ENCODE measurements at places on chromosomes 3 and 15.

- no peak for DNase-seq
Observed at GRCh38 chr3:13133471-13133981, 60.3 kb upstream of the IQSEC1 start.

GRCh38 chr3:188185717-188186251 is 31.8 kb downstream of the LPP start:
- DNase-seq = no peak

DNA sequence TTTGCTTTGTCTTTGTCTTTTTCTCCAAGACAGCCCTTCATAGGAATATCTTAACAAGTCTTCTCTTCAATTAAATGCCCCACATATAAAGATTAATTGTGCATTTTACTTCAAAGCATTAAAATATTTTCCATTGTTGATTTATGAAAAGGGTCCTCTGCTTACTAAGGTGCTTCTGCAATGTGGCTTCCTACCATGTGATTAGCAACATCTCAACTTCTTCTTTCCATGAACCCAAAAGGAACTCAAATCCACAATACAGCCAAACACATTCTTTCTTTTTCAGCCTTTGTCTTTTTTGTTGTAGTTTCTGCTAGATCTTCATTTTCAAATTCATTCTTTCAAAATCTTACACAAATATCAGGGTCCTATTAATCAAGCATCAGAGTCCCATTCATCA is 309.2 kb downstream of the NSUN3 start:
- DNase-seq = no peak

- no peak for DNase-seq
Observed at GRCh38 chr15:61449186-61449702, 220.1 kb upstream of the RORA start.

DNA sequence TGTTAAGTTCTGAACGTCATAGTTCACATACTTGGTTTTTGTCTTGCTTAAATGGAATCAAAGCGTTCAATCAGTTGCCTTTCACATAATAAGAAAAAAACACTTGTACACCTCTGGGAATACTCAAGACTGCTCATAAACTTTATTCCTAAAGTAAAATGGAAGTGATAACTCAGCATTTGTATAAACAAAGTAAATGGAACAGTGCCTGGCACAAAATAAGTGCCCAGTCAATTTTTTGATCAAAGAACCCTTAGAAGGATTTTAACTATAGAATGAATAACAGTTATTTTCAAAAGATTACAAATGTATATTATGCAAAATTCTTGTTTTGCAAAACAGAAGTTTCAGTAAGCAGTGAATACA is 1.3 kb downstream of the RAB5A start:
- DNase-seq = no peak

DNA sequence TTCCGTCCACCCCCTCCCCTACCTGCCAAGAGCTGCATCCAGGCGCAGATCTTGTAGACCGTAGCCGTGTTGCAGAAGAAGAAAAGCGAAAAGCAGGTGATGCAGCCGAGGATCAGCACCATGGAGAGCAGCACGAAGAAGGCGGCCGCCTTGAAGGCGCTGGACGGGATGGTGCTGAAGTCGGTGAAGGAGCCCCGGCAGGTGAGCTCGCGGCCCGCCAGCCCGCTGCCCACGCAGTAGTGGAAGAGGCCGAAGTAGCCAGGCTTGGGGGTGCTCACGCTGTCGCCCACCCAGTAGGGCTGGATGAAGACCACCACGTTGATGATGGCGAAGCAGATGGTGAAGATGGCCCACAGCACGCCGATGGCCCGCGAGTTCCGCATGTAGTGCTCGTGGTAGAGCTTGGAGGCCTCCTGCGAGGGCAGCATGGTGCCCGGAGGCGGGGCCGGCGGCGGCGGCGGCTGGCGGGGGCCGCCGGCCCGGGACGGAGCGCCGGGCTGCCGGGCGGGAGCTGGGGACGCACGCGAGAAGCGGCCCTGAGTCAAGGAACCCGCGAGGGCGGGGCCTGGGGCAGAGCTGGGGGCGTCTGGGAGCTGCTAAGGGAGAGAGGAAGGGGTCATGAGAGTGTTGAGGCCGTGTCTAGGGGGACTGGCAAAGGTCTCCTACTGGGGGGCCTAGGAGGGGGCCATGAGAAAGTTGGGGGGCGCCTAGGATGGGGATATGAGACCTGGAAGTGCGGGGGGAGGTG is 1.2 kb downstream of the LHFPL4 start:
- DNase-seq = peak; percentile 26

DNA sequence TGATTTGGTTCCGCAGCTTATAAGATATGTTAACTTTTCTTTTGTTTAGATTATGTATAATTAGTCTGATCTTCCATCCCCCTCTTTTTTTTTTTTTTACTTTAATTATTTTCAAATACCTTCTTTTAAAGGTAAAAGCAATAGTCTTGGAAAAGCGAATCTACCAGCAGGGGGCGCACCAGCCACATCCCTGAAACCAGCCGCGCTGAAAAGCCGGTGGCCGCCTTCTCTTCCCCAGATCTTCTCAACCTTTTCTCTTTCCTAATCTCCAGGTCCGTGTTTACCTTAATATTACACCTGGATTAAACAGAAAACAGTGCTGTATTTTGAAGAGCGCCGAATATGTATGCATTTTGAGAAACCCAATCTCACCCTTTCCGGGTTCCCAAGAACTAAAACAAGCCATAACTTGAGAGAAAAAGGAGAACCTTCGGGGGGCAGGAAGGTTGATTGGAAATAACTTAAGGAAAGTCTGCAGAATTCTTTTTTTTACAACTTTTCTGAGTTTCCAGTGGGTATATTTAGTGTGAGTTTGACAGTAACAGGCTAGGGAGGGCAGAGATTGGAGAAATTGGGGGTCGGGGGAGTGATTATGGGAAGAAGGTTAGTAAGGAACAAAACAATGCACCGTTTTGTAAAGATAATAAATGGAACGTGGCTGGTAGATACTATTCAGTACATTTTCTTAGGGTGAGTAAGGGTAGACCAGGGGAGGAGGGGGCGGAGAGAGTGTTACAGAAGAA is 2.0 kb upstream of the SOX2 start:
- peak; percentile 53 for DNase-seq

GRCh38 chr15:70770863-70771262 is 7.5 kb upstream of the UACA start:
- no peak for DNase-seq

- DNase-seq = no peak
Observed at GRCh38 chr15:74400313-74400860, 32.9 kb upstream of the CYP11A1 start.

DNA sequence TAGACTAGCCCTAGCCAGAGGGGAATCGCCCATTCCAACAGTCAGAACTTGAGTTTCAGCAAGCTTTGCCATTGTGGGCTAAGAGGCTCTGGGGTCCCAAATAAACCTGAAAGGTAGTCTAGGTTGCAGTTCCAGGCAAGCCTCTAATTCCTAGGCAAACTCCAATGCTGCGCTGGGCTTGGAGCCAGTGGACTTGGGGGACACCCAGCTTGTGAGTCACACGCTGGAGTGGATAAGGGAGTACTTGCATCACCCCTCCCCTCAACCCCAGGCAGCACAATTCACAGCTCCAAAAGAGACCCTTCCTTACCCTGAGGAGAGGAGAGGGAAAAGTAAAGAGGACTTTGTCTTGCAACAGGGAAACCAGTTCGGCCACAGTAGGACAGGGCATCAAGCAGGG is 105.2 kb upstream of the DPPA4 start:
- no peak for DNase-seq

DNA sequence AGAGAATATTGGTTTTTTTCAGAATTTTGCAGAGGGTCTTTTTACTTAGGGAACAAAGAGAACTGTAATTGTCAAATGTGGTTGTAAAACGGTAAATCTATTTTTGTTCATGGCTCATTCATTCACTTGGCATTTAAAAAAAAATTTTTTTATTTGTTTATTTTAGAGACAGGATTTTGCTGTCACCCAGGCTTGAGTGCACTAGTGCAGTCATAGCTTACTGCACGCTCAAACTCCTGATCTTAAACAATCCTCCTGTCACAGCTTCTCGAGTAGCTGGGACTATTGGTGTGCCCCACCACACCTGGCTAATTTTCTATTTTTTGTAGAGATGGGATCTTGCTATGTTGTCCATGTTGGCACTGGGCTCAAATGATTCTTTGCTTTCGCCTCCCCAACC is 301.8 kb downstream of the LPP start:
- DNase-seq = no peak

DNA sequence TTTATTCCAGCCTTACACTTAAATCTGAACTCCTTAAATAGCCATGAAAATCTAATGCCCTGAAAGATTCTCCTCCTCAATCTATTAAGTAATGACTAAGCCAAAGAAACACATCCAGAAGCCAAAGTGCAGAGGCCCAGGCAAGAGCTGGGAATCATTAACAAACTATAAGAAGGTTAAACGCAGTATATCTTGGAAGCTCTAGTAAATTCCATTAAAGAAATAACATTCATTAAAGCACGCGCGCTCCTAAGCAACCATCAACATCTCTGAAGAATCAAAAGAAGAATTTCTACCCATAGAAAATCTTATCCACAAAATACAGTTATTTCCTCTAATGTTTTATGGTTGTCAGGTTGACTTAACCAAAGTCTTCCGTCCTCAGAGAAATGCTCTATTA is 29.5 kb downstream of the MB21D2 start:
- DNase-seq = no peak

DNA sequence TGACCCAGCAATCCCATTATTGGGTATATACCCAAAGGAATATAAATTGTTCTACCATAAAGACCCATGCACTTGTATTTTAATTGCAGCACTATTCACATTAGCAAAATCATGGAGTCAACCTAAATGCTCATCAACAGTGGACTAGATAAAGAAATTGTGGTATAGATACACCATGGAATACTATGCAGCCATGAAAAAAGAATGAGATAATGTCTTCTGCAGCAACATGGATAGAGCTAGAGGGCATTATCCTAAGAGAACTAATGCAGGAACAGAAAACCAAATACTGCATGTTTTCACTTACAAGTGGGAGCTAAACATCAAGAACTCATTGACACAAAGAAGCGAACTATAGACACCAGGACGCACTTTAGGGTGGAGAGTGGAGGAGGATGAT is 466.7 kb downstream of the MECOM start:
- no peak for DNase-seq

GRCh38 chr15:89848970-89849292 is 34.3 kb upstream of the ANPEP start:
- DNase-seq = no peak

DNA sequence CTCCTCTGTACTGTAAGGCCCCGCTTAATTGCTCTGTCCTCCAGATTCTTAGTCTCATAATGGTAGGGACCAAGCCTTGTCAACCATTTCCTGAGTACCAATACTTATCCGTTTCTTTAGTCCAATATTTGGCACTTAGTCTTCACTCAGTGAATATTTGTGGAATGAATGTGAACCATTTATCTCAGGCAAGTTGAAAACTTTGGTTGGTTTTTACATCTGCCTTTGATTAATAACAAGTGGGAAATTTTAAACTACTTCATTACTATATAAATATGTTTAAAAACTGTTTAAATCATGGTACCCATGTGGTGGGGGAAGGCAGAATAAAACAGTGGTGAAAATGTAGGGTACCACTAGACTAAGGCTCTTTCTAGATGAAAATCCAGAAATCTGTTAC is 15.2 kb downstream of the CA12 start:
- DNase-seq = no peak

- DNase-seq = no peak
Observed at GRCh38 chr3:141525814-141526213, 39.0 kb downstream of the RASA2 start.

- DNase-seq = no peak
Observed at GRCh38 chr15:33031324-33031821, 163.1 kb downstream of the FMN1 start.

DNA sequence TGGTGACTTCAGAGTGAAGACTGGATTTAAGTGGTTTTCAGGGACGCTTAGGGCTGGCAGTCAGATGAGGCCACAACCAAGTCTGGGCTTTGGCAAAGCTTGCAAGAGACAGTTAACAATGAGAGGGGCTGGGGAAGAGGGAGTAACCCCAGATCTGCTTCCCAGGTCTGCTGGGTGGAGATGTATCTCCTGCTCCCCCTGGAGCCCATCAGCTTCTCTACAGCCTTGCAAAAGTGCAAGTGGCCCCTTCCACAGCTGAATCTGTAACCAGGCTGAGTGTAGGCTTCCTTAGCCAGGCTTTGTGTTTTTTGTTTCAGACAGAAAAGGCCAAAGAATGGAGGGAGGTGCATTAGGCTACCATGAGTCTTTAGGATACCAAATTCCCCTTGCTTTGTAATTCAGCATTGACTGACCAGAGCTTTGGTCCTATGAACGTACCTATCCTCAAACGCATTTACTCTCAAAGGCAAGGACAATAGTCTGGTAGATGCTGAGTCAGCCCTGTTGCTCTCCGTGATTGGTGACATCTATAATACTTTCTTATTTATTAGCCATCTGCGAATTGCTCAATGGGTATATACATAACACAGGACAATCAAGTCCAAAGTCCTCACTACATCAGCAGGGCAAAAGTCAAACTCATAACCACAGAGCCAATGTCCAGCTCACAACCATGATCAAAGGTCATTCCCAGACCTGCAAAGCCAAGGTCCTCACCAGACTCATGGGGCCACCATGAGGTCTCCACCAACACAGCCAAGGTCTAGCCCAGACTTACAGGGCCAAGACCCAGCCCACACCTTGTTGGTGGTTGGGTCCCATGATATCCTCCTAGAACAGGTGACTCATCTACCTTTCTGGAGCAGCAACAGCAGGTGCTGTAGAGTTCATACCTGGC is 17.1 kb downstream of the CCDC13 start:
- no peak for DNase-seq

DNA sequence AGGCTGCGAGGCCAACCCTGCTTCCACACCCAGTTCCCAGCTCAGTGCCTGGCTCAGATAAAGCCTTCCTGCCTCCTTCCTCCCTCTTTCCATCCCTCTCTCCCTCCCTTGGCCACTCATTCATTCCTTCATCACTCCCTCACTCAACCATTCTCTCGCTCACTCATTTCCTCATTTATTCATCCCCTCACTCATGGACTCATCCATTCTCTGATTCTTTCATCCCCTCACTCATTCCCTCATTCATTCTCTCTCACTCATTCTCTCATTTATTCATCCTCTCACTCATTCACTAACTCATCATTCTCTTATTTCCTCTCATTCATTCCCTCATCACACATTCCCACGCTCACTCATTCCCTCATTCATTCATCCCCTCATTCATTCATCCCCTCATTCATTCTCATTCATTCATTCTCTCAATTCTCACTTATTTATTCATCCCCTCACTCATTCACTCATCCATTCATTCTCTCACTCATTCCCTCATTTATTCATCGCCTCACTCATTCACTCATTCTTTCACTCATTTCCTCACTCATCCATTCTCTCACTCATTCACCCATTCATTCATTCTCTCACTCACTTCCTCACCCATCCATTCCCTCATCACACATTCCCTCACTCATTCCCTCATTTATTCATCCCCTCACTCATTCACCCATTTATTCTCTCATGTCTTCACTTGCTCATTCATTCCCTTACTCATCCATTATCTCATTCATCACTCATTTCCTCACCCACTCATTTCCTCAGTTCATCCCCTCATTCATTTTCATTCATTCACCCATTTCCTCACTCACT is 13.2 kb downstream of the ABTB1 start:
- DNase-seq = no peak

GRCh38 chr3:126375835-126376331 is 18.7 kb upstream of the KLF15 start:
- no peak for DNase-seq
